ENCODE measurements at places on chromosomes 2 and 18. TPM values are rescaled to one million over a fixed set of nuclear protein-coding genes. Genes with fewer than 3 reads are reported as not detected.

LGALSL gene
- 8.5 TPM for total RNA-seq

ALK gene
- total RNA-seq: not detected

VIT gene
- not detected for total RNA-seq

ANKRD53 gene
- total RNA-seq: not detected

OTX1 gene
- total RNA-seq: 4.6 TPM

NYAP2 gene
- 0.05 TPM for total RNA-seq

NR4A2 gene
- total RNA-seq: 4.1 TPM

CYRIA gene
- not detected for total RNA-seq

GPR75 gene
- total RNA-seq: 1.4 TPM

ZNF532 gene
- total RNA-seq: 8.1 TPM

Measured in HT-29 (cell line).